ENCODE measurements at places on chromosomes 6 and 20.

DNA sequence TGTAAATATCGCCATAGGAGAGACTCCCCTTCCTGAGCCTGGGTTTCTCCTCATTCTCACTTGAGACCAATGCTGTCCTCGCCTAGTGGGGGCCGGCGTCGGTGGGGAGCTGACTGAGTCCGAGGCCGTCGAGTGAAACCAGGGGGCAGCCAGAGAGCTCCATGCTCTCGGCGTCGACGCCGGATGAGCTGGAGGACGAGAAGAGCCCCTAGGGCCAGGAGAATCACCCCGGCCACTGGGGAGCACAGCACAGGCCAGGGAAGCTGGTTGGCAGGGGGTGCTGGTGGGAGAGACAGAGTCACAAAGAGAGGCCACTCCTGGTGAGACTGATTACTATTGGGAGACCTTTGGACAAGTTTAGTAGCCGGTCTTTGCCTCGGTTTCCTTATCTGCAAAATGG, 6.4 kb upstream of the GPSM3 start:
- DNase-seq: no peak

DNA sequence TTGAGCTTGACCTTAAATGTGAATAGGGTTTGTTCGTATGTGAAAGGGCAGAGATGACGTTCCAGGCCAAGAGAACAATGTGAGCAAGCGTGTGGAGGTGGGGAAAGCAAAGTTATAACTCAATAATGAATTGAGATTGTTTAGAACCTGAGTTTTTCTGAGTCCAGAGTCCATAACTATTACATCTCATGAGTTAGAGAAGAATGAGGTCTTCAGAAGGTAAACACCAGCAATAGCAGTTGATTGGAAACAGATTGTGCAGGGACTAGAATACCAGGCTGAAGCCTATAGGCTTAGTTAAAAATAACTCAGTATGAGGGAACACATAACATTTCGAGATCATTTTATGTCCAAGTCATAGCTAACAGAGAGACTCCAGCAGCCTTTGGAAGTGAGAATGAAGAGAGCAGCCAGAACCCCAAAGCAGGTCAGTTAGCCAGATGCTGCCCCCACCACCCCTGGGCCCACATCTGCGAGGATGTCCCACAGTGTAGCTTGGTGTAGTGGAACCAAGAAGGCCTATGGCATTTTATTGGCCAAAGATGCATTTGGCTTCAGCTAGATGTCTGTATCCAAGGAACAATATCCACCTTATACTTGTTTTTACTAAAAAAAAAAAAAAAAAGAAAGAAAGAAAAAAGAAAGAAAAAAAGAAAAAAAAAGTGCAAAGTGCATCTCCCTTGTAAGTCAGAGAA, 121.7 kb downstream of the TNFRSF21 start:
- DNase-seq: no peak

GRCh38 chr6:50889497-50889896, 70.8 kb downstream of the TFAP2B start:
- DNase-seq: no peak

DNA sequence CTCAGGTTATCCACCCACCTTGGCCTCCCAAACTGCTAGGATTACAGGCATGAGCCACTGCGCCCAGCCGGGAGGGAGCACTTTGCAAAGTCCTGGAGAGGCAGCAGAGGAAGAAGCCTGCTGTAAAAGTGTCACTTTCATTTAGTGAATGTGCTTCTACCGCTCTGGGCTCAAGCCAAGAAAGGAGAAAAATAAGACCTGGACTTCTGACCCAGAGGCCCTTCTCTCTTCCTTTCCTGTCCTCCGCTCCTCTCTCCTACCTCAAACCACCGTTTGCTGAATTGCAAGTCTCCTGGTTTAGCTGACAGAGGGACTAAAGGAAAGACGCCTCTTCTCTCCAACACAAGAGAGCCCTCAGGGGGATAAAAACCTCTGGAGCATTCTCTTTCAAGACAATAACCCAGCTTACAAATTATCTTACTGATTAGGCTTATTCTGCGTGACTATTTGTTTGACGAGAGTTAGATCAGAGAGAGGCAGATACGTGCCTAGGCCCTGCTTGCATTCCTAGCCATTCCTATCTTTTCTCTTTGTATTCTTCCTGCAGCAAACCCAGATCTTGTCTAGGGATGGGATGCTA, 84.2 kb upstream of the SLC22A23 start:
- no peak for DNase-seq

GRCh38 chr6:73252703-73253102, 10.3 kb downstream of the KHDC1 start:
- no peak for DNase-seq

- DNase-seq: peak; percentile 31
Observed at GRCh38 chr6:100719883-100720682, 161.0 kb downstream of the ASCC3 start.

DNA sequence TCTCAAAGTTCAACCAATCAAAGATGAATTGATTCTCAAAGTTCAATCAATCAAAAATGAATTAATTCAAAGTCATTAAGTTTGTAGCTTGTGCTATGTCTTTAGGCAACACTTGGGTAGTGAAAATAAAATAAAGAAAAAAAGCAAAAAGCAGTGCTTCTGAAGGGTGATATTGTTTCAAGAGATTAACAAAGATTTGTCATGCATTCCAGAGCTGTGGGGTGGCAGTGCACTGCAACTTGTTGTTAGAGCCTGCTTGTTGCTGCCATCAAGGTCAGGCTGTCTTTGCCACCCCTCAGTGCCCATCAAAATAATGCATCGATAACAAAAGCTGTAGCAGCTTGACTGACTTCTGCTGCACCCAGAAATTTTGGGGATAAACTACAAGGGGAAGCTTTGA, 128.6 kb downstream of the RNF144B start:
- no peak for DNase-seq

GRCh38 chr20:31760519-31761240, 21.6 kb downstream of the TPX2 start:
- DNase-seq: no peak

GRCh38 chr6:144585217-144585814, 300.2 kb downstream of the UTRN start:
- peak; percentile 57 for DNase-seq

GRCh38 chr6:82283771-82284410, 36.3 kb upstream of the IBTK start:
- DNase-seq: no peak

DNA sequence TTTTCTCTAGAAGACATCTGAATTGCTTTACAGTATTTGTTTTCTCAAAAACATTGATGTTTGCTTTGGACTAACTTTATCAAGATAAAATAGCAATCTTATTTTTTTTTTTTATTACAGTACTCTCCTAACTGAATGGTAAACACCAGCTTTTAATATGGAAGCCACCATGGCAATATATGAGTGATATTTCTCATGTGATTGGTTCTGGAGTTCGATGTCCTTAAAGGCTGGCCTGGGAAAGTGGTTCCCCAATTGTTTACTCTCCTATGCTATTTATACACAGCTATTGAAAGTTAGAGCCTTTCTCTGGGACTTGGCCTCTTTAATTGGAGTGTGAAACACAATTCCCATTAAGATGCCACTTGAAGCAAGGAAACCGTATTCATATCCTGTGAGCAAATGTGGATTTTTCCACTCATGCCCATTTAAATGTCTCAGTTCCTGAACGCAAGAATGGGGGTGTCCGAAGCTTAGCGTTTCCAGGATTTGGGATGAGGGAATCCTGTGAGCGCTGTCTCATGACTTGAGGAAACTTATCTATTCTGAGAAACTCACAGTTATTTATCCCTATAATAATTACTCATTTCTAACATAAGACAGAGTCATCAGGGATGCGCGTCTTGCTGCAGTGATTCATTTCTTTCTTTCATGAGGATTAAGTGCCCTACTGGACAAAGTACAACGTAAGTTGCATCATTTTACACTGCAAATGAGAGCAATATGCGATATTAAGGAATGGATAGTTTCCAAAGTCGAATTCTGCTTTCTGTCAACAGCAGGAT, 143.3 kb upstream of the PREP start:
- no peak for DNase-seq
